Fibroblast of the aortic adventitia (primary cell): ENCODE measurements at places on chromosomes 16 and 17. TPM values are rescaled to one million over a fixed set of nuclear protein-coding genes. Genes with fewer than 3 reads are reported as not detected.

Gene COG1
- total RNA-seq: 9.1 and 28.1 TPM in 2 replicates

- DNase-seq: peak; percentile 9
Observed at GRCh38 chr17:38579934-38580333, 25.8 kb downstream of the SRCIN1 start.

DNA sequence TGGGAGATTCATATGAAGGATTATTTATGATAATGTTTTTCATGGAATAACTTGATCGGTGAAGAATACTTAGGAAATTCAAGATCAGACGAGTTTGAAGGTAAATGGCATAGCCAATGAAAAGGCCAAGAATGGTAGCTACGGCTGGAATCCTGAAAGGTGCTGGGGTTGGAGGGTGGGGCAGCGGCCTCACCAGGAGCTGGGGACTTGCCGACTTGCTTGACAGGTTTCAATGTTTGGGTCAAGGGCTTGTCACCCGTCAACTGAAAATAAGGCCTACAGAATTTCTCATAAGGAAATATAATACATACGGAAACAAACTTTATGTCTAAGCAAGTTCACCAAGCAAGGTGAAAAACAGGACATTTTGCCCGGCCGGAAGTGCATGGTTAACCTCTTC lies 9.9 kb downstream of the CRYM start:
- DNase-seq: no peak

Gene CLEC19A
- total RNA-seq: not detected in 2 replicates

GRCh38 chr17:65537845-65538674 lies 23.4 kb downstream of the AXIN2 start:
- DNase-seq: no peak

- DNase-seq: no peak
Observed at GRCh38 chr16:4637501-4638166, 13.0 kb downstream of the MGRN1 start.

DNA sequence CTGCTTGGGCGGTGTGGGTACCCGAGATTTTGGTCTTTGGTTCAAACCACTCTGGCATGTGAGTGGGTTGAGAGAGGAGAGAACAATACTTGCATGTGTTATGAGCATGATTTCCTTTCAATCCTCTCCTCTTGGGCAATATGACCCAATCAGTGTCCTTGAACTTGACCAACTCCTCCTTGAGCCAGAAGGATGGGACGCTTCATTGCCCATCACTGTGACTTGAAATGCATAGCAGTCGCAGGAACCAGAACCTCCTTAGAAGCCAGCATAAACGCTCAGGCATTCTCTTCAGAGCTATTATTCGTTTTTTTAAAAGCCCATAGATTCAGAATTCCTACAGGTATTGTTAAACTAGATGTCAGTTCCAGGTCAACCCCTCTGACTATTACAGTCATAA lies 367.4 kb downstream of the HAPSTR1 start:
- no peak for DNase-seq

DNA sequence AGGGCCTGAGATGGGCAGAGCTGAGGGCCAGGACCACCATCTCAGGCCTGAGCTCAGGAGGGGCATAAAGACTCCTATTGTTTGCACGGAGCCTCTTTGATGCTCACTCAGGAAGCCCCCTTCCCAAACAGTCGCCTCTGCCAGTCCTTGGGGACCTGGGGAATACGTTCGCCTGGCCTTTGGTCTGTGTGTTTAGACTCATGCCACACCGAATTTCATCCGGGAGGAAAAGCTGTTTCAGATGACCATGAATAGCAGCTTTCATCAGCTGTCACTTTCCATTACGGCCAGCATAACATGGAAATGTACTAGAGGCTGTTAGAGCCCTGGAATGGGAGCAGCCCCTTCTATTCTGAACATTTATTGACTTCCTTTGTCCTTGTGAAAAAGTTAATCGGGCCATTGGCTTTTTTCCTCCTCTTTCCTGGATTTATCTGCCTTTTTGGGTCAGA lies 139.0 kb downstream of the HS3ST3A1 start:
- no peak for DNase-seq

DNA sequence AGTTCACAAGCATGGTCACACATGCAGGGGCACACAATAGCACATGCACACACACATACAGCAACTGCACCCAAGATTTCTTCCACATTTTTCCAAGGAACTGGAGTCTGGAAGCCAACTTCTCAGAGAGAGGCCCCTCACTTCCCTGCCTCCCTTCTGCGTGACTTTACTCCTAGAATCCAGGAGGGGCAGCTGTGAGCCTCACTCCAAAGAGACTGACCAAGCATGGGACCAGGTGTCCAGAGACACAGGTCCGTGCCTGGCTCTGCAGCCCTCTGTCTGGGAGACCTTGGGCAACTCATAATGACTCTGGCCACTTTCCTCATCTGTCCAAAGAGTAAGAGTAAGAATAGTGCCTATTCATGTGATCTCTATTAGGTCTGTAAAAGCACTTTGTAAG lies 104.7 kb upstream of the TMEM132E start:
- no peak for DNase-seq

GRCh38 chr17:10384175-10384574 lies 11.4 kb upstream of the MYH13 start:
- DNase-seq: no peak
